ENCODE measurements at places on chromosomes 5 and 9. TPM values are rescaled to one million over a fixed set of nuclear protein-coding genes. Genes with fewer than 3 reads are reported as not detected.

The RXRA gene
- total RNA-seq = 25.0 TPM

The PDGFRB gene
- total RNA-seq = 7.9 TPM

- peaks cover 96% of the 10 kb centered on the region for H3K4me1 ChIP-seq
- no peaks in the 10 kb centered on the region for H3K36me3 ChIP-seq
- H3K4me3 ChIP-seq = no peak overlapping the region
These were observed 48.9 kb downstream of the SEMA6A start for GRCh38 chr5:116525674-116526073.

DNA sequence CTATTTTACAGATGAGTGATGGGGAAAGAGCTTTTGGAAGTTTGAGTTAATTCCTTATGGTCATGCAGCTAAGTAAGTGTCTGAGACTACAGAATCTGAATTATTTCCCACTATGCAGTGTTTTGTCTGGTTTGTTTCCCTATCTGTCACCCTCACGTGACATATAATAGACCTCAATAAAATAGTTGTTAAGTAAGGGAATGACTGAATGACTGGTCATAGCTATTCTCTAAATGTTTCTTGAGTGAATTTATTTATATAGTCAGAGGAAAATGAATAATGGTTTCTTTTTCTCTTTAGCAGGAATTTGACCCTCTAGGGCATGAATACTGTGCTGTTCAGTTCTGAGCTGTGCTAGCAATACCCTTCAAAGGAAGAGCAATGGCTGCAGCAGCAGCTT, 10.3 kb downstream of the TRIM32 start:
- no peaks in the 10 kb centered on the region for H3K4me1 ChIP-seq
- no peak overlapping the region for H3K4me3 ChIP-seq
- no peak overlapping the region for H3K27ac ChIP-seq
- H3K27me3 ChIP-seq = no peaks in the 10 kb centered on the region
- DNase-seq = no peak

DNA sequence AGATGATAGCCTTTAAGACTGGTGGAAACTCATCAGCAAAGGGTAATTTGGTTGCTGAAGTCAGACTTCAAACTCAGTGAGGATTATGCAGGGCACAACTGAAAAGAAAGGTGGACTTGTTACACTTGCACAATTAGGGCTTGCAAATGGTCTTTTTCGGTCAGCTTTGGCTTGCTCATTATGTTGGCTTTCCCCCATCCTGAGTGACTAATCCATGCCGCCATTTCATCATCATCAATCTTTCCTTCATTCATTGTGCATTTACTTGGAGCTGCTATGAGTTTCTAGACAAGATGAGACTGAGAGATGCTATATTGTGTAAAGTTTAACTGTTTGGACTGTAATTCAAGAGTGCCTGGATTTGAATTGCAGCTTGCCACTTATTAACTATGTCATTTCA, 134.8 kb upstream of the PPP1R2B start:
- H3K4me3 ChIP-seq = no peak overlapping the region
- no peak overlapping the region for H3K27ac ChIP-seq
- H3K27me3 ChIP-seq = peaks cover 3% of the 10 kb centered on the region
- H3K4me1 ChIP-seq = peaks cover 44% of the 10 kb centered on the region
- DNase-seq = no peak

GRCh38 chr5:178196986-178197385, 7.3 kb upstream of the HNRNPAB start:
- peaks cover 14% of the 10 kb centered on the region for H3K36me3 ChIP-seq
- no peak overlapping the region for H3K4me3 ChIP-seq
- H3K4me1 ChIP-seq = peaks cover 23% of the 10 kb centered on the region
- DNase-seq = peak; percentile 60
- peaks cover 18% of the 10 kb centered on the region for H3K27me3 ChIP-seq

GRCh38 chr9:89655056-89655989, 50.5 kb downstream of the GADD45G start:
- DNase-seq = no peak
- peaks cover 53% of the 10 kb centered on the region for H3K4me1 ChIP-seq
- no peaks in the 10 kb centered on the region for H3K36me3 ChIP-seq
- peaks cover 12% of the 10 kb centered on the region for H3K27me3 ChIP-seq

GRCh38 chr9:69572611-69573010, 99.6 kb downstream of the APBA1 start:
- H3K27me3 ChIP-seq = peaks cover 2% of the 10 kb centered on the region
- no peaks in the 10 kb centered on the region for H3K36me3 ChIP-seq
- no peak overlapping the region for H3K27ac ChIP-seq
- H3K4me1 ChIP-seq = 0 out of 2 replicates have a peak, but pooled peaks cover 5% of the 10 kb centered on the region
- DNase-seq = no peak

DNA sequence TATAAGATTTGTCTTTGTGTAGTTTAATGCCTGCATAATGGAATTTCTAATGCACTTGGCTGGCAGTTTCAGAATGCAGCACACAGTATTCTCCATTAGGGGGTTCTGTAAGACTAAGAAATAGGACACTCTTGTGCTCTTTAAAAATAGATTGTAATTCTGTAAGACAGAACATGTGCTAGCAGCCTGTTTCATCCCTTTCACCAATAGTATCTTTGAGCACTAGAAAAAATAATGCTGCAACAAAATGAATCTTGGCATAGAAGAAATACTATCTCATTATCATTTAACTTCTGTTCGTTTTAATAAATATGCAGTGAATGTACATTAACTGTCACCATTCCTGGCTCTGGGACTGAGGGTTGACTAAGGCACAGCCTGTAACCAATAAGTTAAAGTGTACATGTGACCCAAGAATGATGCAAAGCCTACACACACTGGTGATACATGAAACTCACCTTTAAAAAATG, 23.8 kb upstream of the ZNF622 start:
- H3K27me3 ChIP-seq = no peaks in the 10 kb centered on the region
- no peak for DNase-seq
- H3K36me3 ChIP-seq = peaks cover 2% of the 10 kb centered on the region
- no peak overlapping the region for H3K27ac ChIP-seq
- H3K4me3 ChIP-seq = no peak overlapping the region
- no peaks in the 10 kb centered on the region for H3K4me1 ChIP-seq

- H3K27ac ChIP-seq = no peak overlapping the region
- no peak overlapping the region for H3K4me3 ChIP-seq
- no peaks in the 10 kb centered on the region for H3K27me3 ChIP-seq
- no peak for DNase-seq
- H3K4me1 ChIP-seq = no peaks in the 10 kb centered on the region
These were observed 644.7 kb upstream of the CDH6 start for GRCh38 chr5:30548580-30549305.

DNA sequence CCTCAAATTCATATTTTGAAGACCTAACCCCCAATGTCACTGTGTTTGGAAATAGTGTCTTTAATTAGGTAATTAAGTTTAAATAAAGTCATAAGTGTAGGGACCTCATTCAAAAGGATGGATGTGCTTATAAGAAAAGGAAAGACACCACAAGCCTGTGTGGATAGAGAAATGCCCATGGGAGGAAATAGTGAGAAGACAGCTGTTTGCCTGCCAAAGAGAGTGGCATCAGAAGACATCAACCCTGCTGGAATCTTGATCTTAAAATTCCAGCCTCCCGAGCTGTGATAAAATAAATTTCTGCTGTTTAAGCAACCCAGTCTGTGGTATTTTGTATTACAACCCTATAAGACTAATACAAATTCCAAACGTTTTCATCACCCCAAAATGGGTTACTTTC, 1867.9 kb upstream of the NUDT12 start:
- peaks cover 4% of the 10 kb centered on the region for H3K4me1 ChIP-seq
- H3K27me3 ChIP-seq = no peaks in the 10 kb centered on the region
- no peak overlapping the region for H3K4me3 ChIP-seq
- DNase-seq = no peak

The SELENOP gene
- total RNA-seq = 17.4 TPM

GRCh38 chr9:13352451-13352979, 73.0 kb upstream of the MPDZ start:
- H3K4me1 ChIP-seq = no peaks in the 10 kb centered on the region
- H3K36me3 ChIP-seq = no peaks in the 10 kb centered on the region
- no peaks in the 10 kb centered on the region for H3K27me3 ChIP-seq
- no peak overlapping the region for H3K4me3 ChIP-seq

The PCDH1 gene
- total RNA-seq = 105 TPM

DNA sequence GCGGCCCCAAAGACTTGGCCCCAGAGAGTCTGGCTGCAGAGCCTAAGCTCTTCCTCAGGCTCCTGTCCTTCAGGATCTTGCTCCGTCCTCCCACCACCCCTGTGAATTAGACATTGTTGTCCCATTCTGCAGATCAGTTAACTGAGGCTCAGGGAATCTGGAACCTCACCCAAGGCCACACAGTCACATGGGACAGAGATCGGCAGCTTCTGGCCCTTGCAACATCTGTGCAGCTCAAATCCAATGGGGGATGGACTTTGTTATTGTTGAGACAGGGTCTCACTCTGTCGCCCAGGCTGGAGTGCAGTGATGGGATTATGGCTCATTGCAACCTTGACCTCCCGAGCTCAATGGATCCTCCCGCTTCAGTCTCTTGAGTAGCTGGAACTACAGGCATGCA, 23.9 kb upstream of the LAMC3 start:
- DNase-seq = no peak
- H3K4me1 ChIP-seq = peaks cover 7% of the 10 kb centered on the region
- no peaks in the 10 kb centered on the region for H3K36me3 ChIP-seq
- no peak overlapping the region for H3K4me3 ChIP-seq
- H3K27me3 ChIP-seq = no peaks in the 10 kb centered on the region

- DNase-seq = no peak
- no peaks in the 10 kb centered on the region for H3K27me3 ChIP-seq
- no peak overlapping the region for H3K4me3 ChIP-seq
These were observed 136.0 kb downstream of the CDK5RAP2 start for GRCh38 chr9:120443976-120444375.

GRCh38 chr9:124441291-124441690, 9.0 kb upstream of the ADGRD2 start:
- no peak overlapping the region for H3K4me3 ChIP-seq
- DNase-seq = no peak
- no peaks in the 10 kb centered on the region for H3K36me3 ChIP-seq
- no peaks in the 10 kb centered on the region for H3K4me1 ChIP-seq
- H3K27me3 ChIP-seq = peaks cover 17% of the 10 kb centered on the region
- no peak overlapping the region for H3K27ac ChIP-seq

DNA sequence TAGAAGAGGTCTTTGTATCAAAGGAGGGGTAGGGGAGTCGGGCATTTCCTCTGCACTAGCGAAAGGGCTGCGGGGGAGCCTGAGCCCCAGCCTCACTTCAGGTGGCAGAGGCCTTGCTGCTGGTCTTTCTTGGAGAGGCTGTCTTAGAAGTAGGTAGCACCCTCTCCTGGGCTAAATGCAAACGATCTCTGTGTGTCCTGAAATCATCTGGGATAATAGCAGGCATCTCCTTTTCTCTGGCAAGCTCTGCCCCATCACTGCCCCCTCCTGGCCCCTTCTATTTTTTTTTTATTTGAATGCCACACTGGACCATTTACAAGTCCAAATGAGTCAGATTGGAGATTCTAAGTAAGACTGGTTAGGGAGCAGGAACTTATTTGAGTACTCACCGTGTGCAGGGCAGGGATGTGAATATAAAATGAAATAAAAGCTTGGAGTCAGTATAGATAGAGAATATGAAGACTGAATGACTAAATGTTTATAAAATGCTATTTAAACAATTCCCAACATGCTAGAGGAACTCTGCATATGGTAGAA, 137.1 kb downstream of the FGF1 start:
- peak overlapping the region; percentile 83 for H3K27ac ChIP-seq
- peaks cover 69% of the 10 kb centered on the region for H3K4me1 ChIP-seq
- no peaks in the 10 kb centered on the region for H3K36me3 ChIP-seq
- peak; percentile 72 for DNase-seq
- no peak overlapping the region for H3K4me3 ChIP-seq

The ECSCR gene
- total RNA-seq = 2.7 TPM

The SV2C gene
- 0.05 TPM for total RNA-seq

The ARL10 gene
- total RNA-seq = 11.4 TPM

- H3K4me1 ChIP-seq = peaks cover 49% of the 10 kb centered on the region
- H3K27me3 ChIP-seq = peaks cover 3% of the 10 kb centered on the region
- no peak overlapping the region for H3K27ac ChIP-seq
- DNase-seq = no peak
- no peak overlapping the region for H3K4me3 ChIP-seq
- H3K36me3 ChIP-seq = no peaks in the 10 kb centered on the region
These were observed 108.1 kb upstream of the SPRY4 start for GRCh38 chr5:142432961-142433360.

The FRMD3 gene
- total RNA-seq = 0.89 TPM

The RECK gene
- total RNA-seq = 9.9 TPM

DNA sequence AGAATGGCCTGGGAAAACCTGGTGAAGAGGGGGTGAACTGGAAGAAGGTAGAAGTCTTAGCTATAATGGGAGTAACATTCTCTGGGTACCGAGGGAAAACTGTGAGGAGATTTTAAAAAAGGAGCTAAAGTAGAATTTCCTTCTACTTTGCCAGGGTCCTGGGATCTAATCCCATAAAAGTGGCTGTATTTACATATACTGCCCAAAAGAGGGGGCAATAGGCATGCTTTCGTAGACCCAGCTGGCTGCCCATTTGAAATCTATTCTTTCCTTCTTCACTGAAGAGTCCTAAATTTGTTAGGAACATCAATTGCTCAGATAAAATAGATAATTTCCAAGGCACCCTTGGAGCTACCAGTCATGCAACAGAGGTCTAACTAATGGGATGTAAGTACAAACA, 159.2 kb downstream of the CDC42SE2 start:
- H3K36me3 ChIP-seq = peaks cover 13% of the 10 kb centered on the region
- H3K4me1 ChIP-seq = no peaks in the 10 kb centered on the region
- no peak overlapping the region for H3K27ac ChIP-seq
- H3K4me3 ChIP-seq = no peak overlapping the region
- H3K27me3 ChIP-seq = no peaks in the 10 kb centered on the region

DNA sequence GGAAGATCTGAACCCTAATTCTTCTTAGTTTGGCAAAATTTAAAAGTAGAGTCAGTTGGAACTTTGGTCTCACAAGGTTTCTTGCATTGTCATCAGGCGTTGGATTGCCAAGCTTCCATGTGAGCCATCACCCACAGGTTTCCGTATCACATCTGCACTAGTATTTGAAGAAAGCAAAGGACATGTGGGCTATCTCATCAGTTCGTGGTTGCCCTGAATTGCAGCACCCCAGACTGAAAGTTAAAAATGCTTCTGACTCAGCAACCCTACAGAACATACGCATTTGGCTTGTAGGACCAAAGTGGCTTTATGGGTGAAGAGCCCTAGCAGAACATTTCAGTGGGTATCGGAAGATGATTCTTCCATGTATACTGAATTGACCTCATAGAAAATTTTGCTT, 358.0 kb downstream of the ENC1 start:
- H3K4me3 ChIP-seq = no peak overlapping the region
- no peak for DNase-seq
- H3K27me3 ChIP-seq = no peaks in the 10 kb centered on the region
- no peak overlapping the region for H3K27ac ChIP-seq
- H3K4me1 ChIP-seq = peaks cover 8% of the 10 kb centered on the region

- H3K4me3 ChIP-seq = no peak overlapping the region
- no peak for DNase-seq
- H3K36me3 ChIP-seq = no peaks in the 10 kb centered on the region
- peaks cover 67% of the 10 kb centered on the region for H3K4me1 ChIP-seq
These were observed 56.7 kb downstream of the GADD45G start for GRCh38 chr9:89661391-89661949.

GRCh38 chr5:140287801-140288521, 14.9 kb downstream of the PFDN1 start:
- no peaks in the 10 kb centered on the region for H3K36me3 ChIP-seq
- H3K4me3 ChIP-seq = no peak overlapping the region
- DNase-seq = no peak
- H3K27me3 ChIP-seq = no peaks in the 10 kb centered on the region
- H3K4me1 ChIP-seq = no peaks in the 10 kb centered on the region

Measured in WTC11 (cell line).